ENCODE measurements at places on chromosomes 16 and 17. TPM values are rescaled to one million over a fixed set of nuclear protein-coding genes. Genes with fewer than 3 reads are reported as not detected.

- H3K4me1 ChIP-seq: no peaks in the 10 kb centered on the region
- no peaks in the 10 kb centered on the region for H3K27me3 ChIP-seq
- peaks cover 38% of the 10 kb centered on the region for H3K36me3 ChIP-seq
- no peak for DNase-seq
- H3K4me3 ChIP-seq: no peak overlapping the region
- H3K27ac ChIP-seq: no peak overlapping the region
Measured at GRCh38 chr17:35129154-35129972, 7.9 kb downstream of the FNDC8 start.

DNA sequence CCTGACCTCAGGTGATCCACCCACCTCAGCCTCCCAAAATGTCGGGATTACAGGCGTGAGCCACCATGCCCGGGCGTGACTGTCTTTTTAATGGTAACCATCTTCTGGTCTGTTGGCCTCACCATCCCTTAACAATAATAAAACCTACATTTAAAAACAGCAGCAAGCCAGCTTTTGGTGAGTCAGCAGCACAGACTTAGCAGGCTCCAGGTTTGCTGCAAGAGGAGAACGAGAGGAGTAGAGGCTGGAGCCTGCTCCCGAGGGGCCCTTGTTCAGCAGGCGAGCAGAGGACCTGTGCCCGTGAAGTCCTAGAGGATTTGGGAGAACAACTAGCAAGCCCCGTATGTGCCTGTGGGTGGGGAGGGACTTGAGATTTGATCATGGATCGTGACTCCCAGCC is 35.7 kb downstream of the MYH13 start:
- H3K4me3 ChIP-seq: no peak overlapping the region
- no peaks in the 10 kb centered on the region for H3K27me3 ChIP-seq
- no peak overlapping the region for H3K27ac ChIP-seq
- no peaks in the 10 kb centered on the region for H3K36me3 ChIP-seq
- DNase-seq: no peak

Gene PLA2G10
- not detected for total RNA-seq

Gene ENPP7
- not detected for total RNA-seq

- no peak for DNase-seq
- H3K4me1 ChIP-seq: peaks cover 51% of the 10 kb centered on the region
- H3K4me3 ChIP-seq: no peak overlapping the region
- no peaks in the 10 kb centered on the region for H3K36me3 ChIP-seq
- H3K27me3 ChIP-seq: no peaks in the 10 kb centered on the region
Measured at GRCh38 chr17:76601065-76601464, 15.4 kb upstream of the ST6GALNAC2 start.
